ENCODE measurements at places on chromosomes 6 and 20.

- no peak for DNase-seq
Observed at GRCh38 chr6:24107294-24107693, 18.7 kb upstream of the NRSN1 start.

- DNase-seq = no peak
Observed at GRCh38 chr20:61850457-61850856, 215.2 kb downstream of the TAF4 start.

- DNase-seq = peak; percentile 69
Observed at GRCh38 chr20:47727170-47727880, 58.0 kb downstream of the SULF2 start.

- no peak for DNase-seq
Observed at GRCh38 chr6:86682297-86682696, 255.0 kb upstream of the HTR1E start.

DNA sequence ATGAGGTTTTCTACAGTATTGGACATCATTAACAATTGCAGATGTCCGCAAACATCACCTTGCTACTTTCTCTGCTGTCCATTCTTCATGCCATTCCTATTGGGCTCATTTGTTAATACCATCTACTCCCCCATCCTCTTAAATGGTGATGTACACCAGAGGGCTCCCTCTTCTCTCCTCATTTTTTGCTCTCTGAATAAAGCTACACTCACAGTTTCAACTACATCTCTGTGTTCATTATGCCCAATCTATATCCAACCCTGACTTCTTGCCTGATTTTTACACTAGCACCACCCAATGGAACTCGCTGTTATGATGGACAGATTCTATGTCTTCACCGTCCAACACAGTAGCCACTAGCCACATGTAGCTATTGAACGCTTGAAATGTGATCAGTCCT is 288.1 kb upstream of the ID4 start:
- no peak for DNase-seq

GRCh38 chr6:137723273-137724017 is 143.6 kb upstream of the TNFAIP3 start:
- DNase-seq = no peak

Data from hematopoietic multipotent progenitor cell treated with erythropoietin and hydrocortisone succinate and interleukin-3 and kit ligand, for 8 days (in vitro differentiated cells).